NCI-H1417 (cell line): ENCODE measurements at places on chromosomes 6 and 20.

GRCh38 chr6:99152347-99152643 is 197.2 kb downstream of the FAXC start:
- no peak for DNase-seq

DNA sequence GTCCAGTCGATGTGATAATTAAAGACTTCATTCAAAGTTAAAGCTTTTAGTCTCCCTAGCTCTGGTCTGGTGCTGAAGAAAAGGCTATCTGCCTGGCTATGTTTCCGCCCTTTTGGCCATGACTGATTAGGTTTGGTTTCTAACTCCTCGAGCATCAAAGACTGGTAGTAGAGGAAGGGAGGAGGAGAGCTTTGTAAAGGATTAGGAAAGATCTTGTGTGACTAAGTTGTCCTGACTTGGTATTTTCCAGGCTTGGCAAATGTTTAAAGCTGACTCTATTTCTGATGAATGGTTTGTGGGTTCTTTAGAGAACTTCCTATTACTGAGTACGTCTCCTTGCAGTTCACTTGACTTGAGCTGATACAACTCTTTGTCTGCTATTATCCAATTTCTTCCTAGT is 312.9 kb downstream of the GJA1 start:
- DNase-seq: no peak

DNA sequence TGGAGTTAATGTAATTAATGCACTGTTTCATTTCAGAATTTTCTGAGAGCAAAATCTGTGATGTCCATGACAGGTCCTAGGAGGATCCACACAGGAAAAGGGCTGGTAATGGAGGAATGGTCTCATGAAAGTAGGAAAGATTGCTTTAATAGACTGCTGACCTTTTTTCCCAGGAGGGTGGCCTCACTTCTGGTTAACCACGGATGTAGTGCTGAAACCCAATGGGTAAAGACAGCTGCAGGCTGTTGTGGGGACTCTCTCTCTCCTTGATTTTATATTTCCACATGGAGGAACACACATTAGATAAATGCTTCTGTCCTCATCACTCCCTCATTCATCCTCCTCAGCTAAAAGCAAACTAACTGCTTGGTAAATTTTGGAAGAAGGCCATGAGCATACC is 23.6 kb upstream of the RIPOR2 start:
- no peak for DNase-seq

GRCh38 chr20:31474758-31475427 is at the start of the genes DEFB124 and REM1:
Gene DEFB124, minus strand, starts transcription at chr20:31475127. Its CDS starts 2,114 bp downstream, at chr20:31473013.
Gene REM1, plus strand, starts transcription at chr20:31475288. Its CDS starts 1,158 bp downstream, at chr20:31476446.
- no peak for DNase-seq

DNA sequence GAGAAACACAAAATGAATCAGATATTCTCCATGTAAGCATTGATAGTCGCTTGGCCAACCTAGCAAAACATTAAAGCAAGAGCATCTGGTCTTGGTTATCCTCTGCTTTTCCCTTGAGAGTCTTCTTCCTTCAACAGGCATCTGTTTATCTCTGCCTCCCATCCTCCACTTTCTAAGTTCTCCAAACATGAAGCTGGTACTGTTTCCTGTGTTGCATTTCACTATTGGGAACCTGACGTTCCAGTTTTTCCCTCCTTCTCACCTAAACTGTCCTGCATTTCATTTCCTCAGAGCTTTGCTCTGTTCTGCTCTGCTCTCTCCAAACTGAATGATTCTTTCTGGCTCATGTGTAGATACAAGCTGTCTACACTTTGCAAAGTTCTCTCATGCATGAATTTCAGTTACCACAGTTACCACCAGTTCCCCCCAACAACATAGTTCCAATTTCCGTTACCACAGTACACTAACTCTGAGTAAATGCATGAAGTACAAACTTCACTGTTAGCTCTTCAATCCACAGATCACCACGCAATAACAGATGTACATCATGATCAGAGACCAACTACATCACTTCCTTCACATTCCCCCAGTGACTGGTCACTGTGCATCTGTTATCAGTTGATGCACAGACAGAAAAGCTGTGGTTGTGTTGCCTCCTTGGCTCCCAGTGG is 86.7 kb upstream of the F13A1 start:
- no peak for DNase-seq

DNA sequence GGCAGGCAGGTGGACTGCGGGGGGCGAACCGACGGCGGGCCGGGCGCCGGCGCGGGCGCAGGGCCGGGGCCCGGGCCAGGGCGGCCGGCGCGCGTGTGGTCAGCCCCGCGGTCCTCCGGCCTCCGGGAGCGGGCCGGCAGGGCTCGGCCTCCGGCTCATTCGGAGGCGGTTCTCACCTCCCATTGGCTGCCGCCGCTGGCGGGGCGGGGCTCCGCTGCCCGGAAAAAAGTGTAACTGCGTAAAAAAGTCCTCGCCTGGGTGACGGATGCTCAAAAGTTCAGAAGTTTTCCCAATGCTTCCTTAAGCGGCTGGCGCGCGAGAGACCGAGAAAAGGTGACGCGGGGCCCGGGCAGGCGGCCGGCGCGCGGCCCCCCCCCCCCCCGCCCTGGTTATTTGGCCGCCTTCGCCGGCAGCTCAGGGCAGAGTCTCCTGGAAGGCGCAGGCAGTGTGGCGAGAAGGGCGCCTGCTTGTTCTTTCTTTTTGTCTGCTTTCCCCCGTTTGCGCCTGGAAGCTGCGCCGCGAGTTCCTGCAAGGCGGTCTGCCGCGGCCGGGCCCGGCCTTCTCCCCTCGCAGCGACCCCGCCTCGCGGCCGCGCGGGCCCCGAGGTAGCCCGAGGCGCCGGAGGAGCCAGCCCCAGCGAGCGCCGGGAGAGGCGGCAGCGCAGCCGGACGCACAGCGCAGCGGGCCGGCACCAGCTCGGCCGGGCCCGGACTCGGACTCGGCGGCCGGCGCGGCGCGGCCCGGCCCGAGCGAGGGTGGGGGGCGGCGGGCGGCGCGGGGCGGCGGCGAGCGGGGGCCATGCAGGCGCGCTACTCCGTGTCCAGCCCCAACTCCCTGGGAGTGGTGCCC is at the start of gene FOXC1:
Gene FOXC1 (plus strand): TSS at position 268 of the 849 bp plus-strand sequence. CDS start 531 bp downstream, at position 799.
- peak; percentile 35 for DNase-seq

GRCh38 chr20:45091366-45091765 is 9.6 kb downstream of the KCNS1 start:
- DNase-seq: no peak

DNA sequence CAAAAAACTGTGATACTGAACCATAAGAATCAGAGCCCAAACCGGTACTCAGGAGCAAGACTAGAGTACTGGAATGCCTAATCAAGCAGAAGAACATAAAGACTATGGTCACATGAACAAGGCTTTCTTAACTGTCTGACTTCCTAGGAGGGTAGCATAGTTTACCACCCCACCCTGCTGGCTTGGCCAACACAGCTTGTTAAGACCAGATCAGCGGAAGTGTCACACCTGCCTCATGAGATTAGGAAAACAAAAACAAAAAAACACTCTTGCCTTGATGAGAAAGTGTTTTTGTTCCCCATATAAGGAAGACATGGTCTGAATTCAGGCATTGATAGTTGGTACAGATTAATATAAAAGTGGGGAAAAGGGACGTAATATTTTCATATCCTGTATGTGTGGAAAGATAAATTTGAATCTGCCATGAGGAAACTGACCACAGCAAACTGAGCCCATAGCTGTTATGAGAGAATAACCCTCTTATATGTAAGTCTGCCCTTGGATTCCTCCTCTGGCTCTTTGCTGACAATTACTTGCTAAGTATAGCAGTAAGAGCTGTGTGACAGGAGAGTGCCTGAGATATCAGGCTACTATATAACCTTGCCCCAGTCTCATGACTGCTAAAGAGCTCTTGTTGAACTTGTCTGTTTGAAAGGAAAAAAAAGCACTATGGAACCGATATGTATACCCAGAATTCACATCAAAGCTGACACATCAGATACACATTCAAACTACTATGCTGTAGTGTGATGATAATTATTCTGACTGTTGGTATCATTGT is 197.1 kb downstream of the EPHA7 start:
- no peak for DNase-seq

- no peak for DNase-seq
These were observed 226.1 kb downstream of the QKI start for GRCh38 chr6:163640641-163641040.

- no peak for DNase-seq
These were observed 32.0 kb downstream of the KIF6 start for GRCh38 chr6:39693206-39693605.

DNA sequence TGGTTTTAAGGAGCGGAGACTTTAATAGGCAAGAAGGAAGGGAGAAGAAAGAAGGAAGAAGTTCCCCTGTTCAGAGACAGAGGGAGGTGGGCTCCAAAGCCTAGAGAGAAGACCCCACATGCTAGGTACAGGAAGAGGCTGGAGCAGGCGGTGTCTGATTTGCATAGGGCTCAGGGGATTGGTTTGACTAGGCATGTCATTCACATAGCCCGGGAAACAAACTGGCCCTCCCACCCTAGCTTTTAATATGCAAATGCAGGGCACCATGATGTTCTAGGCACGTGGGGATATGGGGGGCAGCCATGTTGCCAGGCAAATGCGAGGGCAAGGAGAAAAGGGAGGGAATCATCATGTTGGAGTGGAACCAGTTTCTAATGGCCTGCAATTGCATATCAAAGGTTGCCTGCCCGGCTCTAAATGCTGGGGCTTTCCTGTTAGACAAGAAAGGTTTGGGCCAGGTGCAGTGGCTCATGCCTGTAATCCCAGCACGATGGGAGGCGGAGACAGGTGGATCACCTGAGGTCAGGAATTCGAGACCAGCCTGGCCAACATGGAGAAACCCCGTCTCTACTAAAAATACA is 34.3 kb upstream of the AGPAT4 start:
- DNase-seq: no peak

DNA sequence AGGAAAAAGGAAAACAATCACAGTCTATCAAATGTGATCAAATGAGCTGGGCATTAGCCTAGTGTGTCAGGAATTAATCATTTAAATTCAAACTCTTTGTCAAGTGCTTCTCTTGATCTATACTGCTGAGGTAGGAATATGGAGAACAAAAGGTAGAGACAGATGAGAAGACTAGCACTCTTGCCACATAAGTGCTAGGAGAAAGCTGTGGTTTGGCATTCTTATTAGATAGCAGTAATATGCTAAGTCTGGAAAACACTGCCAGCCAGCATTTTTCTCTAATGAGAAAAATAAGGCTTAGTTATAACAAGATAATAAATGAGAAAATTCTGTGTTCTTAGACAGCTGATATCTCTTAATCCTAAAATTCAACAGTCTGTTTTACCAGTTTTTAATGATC is 38.9 kb downstream of the ORC3 start:
- DNase-seq: no peak

DNA sequence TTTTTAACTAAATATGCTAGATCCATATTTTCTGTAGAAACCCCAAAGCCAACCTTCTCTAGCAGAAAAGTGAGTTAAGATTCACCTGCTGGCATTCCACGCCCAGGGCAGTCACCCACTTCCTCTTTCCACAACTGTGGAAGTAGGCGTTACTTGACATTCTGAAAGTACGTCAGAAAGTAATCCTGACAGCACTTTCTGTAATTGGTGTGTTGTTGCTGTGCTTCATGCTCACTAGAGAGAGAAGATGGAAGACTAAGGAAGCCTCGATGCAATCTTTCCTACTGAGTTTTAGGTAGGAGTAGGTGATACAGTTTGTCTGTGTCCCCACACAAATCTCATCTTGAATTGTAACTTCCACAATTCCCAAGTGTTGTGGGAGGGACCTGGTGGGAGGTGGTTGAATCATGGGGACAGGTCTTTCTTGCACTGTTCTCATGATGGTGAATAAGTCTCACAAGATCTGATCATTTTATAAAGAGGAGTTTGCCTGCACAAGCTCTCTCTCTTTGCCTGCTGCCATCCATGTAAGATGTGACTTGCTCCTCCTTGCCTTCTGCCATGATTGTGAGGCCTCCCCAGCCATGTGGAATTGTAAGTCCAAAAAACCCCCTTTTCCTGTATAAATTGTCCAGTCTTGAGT is 101.1 kb downstream of the MAP3K7 start:
- DNase-seq: no peak

- no peak for DNase-seq
These were observed 206.2 kb upstream of the SGK1 start for GRCh38 chr6:134523903-134524650.

DNA sequence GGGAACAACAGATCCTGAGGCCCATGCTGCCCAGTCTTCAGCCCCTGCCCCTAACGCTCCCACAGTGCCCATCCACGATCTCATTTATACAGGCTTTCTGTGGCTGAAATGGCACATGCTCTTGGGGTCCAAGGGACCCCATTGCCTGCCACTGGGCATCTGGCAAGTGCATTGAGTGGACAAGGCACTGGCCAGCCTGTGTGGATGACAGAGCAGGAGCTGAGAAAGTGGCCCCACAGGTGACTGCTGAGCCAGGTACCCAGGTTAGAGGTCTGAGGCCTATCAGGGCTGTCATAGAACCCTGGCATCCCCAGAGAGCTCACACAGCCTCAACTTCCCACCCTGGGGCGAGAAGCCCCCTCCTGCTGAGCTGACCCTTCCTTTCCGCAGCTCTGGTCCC is 86.0 kb upstream of the NXT1 start:
- no peak for DNase-seq

DNA sequence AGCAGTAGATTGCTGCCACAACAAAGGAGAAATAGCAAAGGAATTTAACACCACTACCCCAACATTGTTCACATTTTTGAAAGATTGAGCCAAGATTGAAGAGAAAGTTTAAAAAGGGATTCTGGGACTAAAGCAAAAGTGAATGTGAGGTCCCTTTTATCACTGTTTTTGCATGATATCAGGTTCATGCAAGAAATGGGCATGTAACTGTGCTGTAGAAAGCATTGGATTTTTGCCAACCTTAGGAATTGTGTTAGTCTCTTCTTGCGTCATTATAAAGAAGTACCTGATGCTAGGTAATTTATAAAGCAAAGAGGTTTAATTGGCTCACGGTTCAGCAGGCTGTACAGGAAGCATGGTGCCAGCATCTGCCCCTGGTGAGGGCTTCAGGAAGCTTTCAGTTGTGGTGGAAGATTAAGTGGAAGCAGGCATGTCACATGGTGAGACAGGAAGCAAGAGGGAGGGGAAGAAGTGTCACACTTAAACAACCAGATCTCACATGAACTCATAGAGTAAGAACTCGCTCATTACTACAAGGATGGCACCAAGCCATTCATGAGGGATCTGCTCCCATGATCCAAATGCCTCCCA is 4.6 kb upstream of the GJB7 start:
- DNase-seq: no peak

GRCh38 chr6:151027295-151027747 is 161.8 kb downstream of the MTHFD1L start:
- peak; percentile 42 for DNase-seq

DNA sequence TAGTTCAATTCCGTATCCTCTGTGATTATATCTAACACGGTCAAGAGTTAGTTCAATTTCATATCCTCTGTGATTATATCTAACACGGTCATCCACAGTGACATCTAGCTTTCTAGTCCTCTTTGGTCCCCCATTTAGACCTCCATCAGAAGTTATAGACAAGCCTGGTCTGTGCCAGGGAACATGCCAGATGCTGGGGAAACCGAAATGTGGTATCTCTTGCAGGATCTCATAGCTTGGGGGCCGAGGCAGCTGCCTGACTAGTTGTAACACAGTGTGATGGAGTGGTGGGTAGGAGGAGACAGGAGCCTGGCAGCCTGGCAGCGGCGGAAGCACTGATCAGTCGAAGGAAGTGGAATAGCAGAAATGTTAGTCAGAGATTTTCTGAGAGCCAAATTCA is 13.8 kb upstream of the SMOC2 start:
- DNase-seq: no peak
